Activated T-cell treated with anti-CD3 and anti-CD28 coated beads, Interleukin-2, amount 50 U/mL, for 72 hours (primary cell): ENCODE measurements at places on chromosomes 4 and X.

DNA sequence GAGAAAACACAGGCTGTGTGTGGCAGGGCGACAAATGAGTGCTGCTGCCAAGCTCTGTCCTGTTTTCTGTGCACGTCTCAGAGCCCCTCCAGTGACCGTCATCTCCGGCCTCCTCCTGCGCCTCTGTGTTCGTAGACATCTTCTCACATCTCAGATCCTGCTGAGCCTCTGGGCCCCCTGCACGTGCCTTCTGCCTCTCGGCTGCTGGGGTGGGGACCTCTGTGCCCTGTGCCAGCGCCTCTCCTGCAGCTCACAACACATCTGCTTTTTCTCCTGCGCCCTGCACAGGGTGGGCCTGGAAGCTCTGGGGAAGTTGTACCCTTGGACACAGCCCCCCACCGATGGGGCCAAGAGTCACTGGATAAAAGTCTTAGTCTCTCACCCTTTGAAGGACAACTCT lies 2.4 kb upstream of the CTAG2 start:
- no peak for DNase-seq

GRCh38 chrX:15988661-15989603 lies 134.3 kb upstream of the AP1S2 start:
- DNase-seq: no peak

GRCh38 chr4:749698-750666 lies 44.4 kb downstream of the PCGF3 start:
- DNase-seq: no peak

- DNase-seq: no peak
Observed at GRCh38 chr4:170591076-170591475, 501.3 kb upstream of the AADAT start.

DNA sequence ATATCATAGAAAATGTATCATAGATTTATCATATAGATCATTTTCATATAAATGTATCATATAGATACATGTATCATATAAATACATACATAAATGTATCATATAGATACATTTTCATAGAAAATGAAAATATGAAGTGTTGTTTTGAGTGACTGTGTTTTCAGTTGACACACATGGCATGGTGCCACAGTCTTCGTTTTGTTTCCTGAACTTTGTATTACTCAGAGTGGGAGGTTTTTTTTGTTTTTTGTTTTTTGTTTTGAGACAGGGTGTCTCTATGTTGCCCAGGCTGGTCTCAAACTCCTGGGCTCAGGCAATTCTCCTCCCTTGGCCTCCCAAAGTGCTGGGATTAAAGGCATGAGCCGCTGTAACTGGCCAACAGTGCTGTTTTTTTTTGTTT lies 3.9 kb downstream of the RBM10 start:
- peak; percentile 50 for DNase-seq

- no peak for DNase-seq
Observed at GRCh38 chrX:121958886-121959285, 911.5 kb downstream of the GLUD2 start.
